ENCODE measurements at places on chromosomes 7 and 10.

DNA sequence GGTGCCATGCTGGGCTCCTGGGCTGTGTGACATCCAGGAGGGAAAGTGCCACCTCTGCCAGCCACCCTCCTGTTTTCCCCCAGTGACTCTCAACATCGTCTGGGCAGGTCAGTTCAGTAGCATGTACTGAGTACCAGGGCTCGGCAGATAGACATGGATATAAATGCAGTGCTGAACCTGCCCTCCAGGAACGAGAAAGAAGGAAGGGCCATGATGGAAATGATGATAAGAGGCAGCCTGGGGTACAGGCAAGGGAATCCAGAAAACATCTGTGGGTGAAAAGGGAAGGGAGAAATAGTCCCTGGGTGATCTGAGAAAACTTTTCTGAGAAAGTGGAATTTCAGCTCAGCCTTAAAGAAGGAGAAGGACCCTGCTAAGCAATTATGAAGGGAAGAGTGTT, 12.1 kb downstream of the CNNM1 start:
- no peak for DNase-seq

GRCh38 chr7:158247758-158248487, 339.7 kb downstream of the PTPRN2 start:
- DNase-seq = peak; percentile 40

DNA sequence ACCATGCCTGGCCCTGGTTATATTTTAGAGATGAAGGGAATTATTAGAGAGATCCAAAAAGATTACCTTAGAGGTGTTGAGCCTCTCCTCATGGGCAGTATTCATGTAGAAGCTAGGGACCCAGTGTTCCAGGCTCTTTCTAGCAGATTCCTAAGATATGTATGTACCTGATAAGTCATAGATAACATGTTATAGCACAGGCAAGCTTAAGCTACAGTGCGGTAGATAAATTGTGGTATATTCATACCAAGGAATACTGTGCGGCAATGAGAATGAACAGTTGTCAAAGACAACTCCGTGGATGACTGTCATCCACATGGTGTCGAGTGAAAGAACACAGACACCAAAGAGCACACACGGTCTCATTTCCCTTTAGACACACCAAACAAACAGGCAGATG, 53.1 kb downstream of the TACR2 start:
- DNase-seq = no peak

DNA sequence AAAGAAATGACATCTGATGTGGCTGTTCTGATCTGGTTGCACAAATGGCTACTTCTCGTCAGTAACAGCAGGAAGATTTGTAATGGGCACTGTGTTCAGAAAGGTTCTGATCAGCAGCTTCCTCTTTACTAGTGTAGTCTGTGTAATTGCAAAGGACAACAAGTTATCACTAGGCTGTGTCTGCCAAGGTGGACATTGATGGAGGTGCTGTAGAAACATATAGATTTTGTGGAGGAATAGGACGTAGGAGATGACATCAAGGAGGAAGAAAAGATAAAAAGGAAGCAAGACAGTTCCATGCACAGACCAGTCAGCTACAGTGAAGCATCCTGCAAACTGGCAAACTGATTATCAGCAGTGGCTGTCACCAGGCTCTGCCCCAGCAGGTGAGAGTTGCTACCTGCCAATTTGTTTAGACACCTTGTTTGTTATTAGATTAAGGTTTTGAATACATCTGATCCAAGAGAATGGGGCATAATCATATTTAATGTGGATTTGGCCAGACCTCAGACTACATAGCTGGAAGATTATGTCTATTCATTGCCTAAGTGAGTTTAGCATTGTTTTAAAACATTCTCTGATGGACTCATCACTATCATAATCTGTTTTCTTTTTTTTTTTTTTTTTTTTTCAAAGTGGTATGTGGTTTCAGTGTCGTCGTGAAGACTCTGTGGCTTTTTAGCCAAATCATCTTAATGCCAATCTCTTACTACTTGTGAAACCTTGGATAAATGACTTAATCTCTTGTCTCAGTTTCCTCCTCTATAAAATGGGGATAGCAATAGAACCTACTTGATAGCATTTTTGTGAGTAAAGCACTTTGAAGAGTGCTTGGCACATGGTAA, 417.9 kb upstream of the LRGUK start:
- DNase-seq = no peak

All from coronary artery (tissue), 2 donors.